ENCODE measurements at places on chromosomes 3 and 15.

- DNase-seq = no peak
Measured at GRCh38 chr15:45201557-45201859, 13.7 kb upstream of the SHF start.

- no peak for DNase-seq
Measured at GRCh38 chr3:15015456-15015855, 49.7 kb downstream of the MRPS25 start.

DNA sequence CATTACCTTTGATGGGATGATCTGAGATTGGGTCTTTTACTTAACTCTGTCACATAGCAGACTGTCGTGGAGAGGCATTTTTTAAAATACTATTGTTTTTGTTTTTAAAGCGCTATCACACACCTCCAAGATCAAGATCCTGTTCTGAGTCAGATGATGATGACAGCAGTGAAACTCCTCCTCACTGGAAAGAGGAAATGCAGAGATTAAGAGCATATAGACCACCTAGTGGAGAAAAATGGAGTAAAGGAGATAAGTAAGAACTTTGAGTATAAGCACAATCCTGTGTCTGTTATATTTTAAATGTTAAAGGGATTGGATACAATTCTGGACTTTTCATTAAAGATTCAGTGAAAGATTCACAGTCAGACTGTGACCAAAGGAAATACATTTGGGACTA is 18.4 kb upstream of the ZBTB47 start:
- DNase-seq = no peak

- no peak for DNase-seq
Measured at GRCh38 chr3:71902258-71903111, 117.5 kb upstream of the PROK2 start.

DNA sequence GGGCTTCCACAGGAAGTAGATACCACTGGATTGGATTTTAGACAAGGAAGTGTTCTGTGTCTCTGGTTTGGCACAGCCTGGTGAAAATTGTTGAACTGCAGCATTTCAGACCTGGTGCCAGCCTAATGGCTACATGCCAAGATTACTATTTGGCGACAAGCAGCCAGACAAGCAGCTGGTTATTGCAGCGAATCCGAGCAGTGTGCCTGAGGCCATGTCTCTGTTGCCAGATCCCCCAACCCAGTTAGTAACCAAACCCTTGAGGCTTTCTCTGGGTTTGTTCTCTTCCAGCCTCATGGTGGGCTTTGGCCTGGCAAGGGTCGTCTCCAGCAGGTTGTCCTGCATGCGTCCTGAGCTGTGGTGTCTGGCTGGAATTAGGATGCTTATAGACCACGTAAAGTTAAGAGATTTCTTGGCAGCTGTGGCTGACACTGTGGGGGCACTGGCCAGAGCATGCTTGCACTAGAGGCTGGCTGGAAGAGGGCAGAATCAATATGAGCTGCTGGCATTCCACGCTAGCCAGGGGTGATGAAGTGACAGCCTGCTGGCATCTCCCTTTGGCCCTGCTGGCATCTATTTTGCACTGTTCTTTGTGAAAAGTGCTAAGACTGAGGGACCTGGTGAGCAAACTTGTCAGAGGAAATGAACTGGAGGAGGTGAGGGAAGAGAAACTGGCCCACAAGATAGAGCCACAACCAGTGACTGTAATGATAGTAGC is 172.6 kb downstream of the RBMS3 start:
- no peak for DNase-seq

DNA sequence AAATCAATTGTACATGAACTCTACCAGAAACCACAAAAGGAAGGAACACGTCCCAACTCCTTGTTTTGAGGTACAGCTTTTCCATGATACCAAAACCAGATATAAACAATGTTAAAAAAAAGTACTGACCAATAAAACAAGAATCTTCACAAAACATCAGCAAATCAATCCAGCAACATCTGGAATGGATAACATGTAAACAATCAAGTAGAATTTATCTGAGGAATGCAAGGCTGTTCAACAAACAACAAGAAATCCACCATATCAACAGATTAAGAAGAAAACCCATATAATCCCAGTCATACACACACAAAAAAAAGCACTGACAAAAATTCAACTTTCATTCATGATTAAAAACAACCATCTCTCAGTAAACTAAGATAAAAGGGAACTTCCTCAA is 26.7 kb downstream of the TJP1 start:
- DNase-seq = no peak

DNA sequence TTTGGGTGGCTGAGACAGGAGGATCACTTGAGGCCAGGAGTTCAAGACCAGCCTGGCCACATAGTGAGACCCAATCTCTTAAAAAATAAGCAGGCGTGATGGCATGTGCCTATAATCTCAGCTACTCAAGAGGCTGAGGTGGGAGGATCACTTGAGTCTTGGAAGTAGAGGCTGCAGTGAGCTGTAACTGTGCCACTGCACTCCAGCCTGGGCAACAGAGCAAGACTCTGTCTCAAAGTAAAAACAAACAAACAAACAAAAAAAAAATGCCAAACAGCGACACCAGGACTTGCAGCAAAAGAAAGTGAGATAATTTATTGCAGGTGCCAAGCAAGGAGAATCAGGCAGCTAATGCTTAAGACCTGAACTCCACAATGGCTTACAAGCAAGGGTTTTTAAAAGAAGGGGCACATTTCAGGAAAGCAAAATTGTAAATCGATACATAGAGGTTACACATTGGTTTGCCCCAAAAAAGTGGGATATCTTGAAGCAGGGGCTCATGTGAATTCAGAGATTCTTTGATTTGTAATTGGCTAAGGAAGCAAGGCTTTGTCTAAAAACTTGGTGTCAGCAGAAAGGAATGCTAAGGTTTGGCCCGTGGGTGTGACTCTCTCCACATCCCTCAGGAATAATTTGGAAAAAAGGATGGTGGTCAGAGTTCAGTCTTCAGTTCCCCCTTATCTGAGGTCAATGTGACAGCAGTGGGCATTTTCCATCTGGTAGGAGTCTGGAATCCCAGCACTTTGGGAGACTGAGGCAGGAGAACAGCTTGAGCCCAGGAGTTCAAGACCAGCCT is 5.2 kb upstream of the MPI start:
- no peak for DNase-seq

DNA sequence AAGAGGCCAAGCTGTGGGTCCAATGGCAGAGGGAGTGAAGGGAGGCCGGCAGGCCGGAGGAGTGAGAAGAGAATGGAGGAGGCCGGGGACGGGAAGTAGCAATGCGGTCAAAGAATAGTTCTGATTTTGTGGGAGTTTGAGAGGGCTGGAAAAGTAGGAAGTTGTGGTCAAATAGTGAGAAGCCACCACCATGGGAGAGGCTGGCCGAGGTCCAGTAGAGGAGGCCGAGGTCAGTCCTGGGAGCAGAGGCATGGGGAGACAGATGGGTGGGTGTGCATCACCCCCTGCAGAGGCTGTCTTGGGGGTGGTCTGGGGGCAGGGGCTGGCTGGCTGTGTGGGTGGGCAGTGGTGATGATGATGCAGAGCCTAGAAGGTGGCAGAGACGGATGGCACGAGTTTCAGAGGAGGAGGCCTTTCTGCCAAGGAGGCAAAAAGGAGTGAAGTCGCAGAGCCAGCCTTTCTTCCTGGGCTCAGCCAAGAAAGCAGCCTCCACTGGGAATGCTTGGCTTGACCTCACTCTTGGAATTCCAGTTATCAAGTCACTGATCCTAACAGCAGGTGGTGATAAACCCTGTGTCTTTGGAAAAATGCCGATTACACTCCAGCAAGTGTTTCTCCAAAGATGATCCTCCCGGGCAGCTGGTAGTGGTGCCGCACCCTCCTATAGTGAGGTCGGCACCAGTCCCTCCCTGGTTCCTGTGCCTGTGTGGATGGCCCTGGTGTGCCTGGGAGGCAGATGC is 57.3 kb downstream of the ARNT2 start:
- DNase-seq = no peak

DNA sequence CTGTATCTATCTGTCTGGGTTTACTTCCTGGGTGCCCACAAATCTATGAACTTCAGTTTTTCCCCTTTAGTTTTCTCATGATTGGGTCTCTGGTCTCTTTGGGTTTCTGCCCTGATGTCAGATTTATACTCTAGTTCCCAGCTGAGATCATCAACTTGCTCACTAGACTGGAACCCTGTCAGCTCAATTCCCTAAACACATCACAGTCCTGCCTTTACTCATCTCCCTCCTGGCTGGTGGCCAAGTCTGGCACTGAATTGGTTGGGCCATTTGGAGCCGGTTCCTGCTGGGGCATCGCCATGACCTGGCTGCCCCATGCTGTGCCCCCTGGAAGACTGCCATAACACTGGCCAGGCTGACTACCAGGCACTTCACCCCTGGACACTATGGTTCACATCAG is 345.3 kb downstream of the CHST2 start:
- no peak for DNase-seq

GRCh38 chr3:128309026-128309425 is 155.7 kb downstream of the EEFSEC start:
- peak; percentile 13 for DNase-seq

DNA sequence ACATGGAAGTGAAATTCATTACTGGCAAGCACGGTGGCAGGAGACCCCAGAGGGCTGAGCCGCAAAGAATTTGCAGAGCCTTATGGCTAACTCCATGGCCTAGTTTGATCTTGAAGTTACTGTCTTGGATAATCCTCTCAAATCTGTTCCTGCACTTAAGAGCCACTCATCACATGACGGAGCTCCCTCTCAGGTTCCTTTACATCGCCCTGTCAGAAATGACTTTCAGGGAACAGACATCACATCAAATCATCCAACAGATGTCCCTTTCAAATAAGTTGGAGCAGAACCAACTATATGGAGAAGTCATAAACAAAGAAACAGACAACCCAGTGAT is 328.8 kb upstream of the THBS1 start:
- DNase-seq = no peak

- no peak for DNase-seq
Measured at GRCh38 chr15:88021601-88022000, 234.9 kb downstream of the NTRK3 start.

GRCh38 chr3:62248734-62249483 is 124.4 kb downstream of the FEZF2 start:
- DNase-seq = no peak

GRCh38 chr3:135581806-135582205 is 383.7 kb upstream of the PPP2R3A start:
- no peak for DNase-seq

DNA sequence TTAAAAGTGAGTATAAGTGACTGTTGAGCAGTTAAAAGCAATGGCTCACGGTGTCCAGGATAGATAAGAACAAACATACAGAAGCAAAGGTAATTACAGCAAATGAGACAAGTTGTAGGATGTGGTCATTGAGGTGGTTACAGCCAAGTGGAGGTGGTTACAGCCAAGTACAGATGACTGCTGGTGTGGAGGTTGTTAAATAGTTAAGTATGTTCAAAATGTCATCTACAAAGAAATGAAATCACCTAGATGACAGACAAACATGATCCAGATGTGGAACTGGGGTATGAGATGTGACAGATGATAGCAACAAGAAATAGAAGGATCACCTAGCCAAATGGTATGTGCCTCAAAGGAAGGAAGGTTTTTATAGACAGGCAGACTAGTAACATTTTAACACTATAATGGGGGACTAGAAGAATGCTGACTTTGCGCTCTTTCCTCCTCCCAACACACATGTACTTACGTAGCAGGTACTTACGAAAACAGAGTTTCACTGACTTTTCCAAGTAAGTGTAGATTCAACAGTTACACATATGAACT is 6.8 kb upstream of the ANKRD28 start:
- no peak for DNase-seq

GRCh38 chr3:194312186-194312742 is 38.9 kb downstream of the CPN2 start:
- DNase-seq = no peak

DNA sequence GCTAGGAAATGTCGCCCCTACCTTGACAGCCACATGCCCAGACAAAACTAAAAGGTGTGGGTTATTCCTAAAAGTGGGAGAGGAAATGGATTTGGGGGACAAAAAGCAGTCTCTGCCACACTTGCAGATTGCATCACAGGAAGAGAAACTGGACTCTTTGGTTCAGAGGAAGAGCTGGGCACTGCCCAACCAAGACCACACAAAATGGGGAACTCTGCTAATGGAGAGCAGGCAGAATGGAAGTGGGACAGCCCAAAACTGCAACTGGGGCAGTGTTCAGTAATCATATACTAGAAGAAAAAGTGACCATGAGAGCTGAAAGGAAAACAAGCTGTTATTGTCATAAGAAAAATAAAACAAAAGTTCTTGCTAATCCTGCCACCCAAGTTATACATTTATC is 138.9 kb upstream of the FRMD4B start:
- DNase-seq = no peak

DNA sequence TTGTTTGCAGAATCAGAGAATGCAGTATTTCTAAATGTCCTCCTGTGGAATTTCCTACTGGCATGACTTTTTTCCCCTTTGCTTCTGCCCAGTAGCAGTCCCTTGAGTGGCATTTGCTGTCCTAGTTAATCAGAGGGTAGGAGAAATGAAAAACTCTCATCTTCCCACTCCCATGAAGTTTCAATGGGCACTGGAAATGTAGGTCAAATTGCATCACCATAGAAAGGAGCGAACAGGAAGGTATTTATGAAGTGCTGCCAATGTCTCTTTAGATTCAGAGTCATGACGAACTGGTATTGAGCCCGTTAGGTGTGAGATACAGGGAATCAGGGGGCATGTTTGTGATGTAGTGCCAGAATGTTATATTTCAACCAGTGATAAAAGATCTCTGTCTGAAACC is 23.2 kb downstream of the ATXN7 start:
- no peak for DNase-seq

- no peak for DNase-seq
Measured at GRCh38 chr3:147153830-147154539, 252.4 kb downstream of the ZIC4 start.

- no peak for DNase-seq
Measured at GRCh38 chr3:64355401-64355807, 130.1 kb upstream of the PRICKLE2 start.

GRCh38 chr3:169675091-169675490 is 11.6 kb upstream of the MECOM start:
- no peak for DNase-seq

DNA sequence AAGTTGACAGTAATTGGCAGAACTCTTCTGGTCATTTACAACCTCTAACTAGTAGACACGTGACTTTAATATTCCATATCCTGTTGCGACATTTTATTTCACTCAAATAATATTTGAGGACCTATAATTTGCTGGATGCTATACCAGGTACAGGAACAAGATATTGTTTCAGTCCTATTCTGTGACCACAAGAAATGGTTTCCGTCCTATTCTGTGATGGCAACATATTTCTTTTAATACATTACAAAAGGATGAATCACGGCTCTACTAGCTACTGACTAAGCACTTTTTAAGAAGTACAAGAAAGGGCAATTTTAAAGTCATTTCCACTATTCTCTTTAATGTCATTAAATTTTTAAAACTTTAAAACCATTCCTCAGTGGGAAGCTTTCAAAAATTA is 400.2 kb downstream of the CNTN3 start:
- DNase-seq = no peak

All from D341Med (cell line).